ENCODE measurements at places on chromosomes 3 and 15.

- no peak for DNase-seq
These were observed 9.7 kb upstream of the TATDN2 start for GRCh38 chr3:10238345-10239183.

- no peak for DNase-seq
These were observed 56.8 kb upstream of the IMPG2 start for GRCh38 chr3:101377209-101377608.

DNA sequence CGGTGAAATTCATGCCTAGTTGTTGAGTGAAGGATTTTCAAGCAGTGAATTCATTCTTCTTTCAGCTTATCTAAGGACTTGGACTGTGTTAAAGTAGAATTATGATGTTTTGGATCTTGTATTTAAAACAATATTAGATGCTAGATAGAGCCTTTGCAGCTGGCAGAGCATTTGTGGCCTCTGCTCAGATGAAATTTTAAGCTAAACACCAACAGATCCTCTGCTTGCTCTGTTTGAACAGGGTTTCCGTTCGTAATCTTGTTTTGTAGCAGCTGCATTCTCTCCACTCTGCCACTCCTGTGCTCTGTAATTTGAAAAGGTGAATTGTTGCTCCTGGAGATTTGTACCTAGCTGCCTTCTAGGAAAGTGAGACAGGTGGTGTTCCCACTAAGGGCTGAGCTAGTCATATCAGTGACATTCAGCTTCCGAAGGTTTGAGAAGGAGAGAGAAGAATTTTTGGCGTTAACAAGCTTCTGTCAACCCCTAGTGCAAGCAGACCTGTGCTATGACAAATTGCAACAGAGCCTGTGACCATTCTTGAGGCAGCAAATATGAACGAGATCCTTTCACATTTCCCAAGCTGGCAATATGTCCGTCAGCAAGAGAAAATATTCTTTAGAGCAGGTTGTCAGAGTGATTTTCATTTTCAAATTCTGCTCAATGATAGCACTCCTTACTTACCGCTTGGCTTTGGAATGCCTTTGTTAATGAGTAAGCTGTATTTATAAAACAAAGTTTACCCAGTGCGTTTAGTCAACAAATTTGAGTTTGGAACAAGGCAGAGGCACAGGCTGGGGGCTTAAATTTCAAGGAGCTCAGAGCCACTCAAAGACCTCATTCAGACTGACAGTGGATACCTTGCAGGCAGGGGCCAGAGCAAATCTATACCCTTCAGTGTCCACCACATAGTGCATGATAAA is 5.3 kb downstream of the CHST2 start:
- DNase-seq: no peak

DNA sequence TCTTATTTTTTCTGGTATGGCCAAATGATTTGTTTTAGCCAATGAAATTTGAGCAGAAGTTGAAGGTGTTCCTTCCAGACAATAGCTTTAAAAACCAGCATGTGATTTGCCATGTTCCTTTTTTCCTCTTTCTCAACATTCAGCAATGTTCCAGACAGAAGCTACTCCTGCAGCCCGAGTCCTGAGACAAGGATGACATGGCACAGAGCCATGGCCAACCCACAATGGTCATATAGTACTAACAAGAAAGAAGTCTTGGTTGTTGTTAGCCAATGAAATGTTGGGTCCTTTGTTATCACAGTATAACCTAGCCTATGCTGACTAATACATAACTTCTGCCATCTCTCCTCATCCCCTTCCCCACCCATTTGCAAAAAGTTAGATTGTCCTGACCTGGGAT is 211.1 kb upstream of the STT3B start:
- no peak for DNase-seq

DNA sequence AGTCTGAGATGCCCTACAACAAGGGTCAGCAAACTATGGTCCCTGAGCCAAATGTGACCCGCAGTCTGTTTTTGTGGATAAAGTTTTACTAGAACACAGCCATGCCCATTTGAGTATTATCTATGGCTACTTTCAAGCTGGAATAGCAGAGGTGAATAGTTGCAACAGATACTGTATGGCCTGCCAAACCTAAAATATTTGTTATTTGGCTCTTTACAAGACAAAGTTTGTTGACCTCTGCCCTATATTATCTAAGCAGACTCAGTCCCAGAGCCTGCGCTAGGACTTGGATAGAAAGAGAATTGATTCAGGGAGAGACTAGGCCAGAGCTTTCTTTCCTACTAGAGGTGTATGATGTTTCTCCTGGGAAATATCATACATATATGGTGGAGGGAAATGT is 81.7 kb upstream of the NMNAT3 start:
- no peak for DNase-seq

DNA sequence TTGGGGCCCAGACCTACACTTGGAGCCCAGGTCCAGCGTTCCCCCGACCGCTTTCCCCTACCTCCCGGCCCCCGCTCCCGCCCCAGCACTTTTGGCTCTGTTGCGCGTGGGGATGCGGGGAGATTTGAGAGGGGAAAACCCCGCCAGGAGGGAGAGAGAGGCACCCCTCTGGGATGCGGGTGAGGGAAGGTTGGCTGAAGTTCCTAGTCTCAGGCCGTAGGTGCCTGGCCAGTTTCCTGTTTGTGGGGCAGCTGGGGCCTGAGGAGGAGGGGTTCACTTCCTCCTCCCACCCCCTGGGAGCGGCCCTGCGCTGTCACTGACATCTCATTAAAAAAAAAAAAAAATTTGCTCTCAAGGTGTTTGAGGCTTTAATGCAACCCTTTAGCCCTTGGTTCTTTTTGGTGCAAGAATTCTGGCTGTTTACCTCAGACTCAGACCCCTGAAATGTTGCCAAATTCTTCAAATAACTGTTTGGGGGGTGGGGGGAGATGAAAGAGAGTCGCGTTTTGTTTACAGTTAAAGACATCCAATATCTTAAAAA is 2.6 kb downstream of the FAM43A start:
- DNase-seq: peak; percentile 52

- DNase-seq: peak; percentile 27
These were observed 171.4 kb downstream of the NSUN3 start for GRCh38 chr3:94234177-94234788.

GRCh38 chr3:20154928-20155327 is 31.1 kb downstream of the SGO1 start:
- no peak for DNase-seq

DNA sequence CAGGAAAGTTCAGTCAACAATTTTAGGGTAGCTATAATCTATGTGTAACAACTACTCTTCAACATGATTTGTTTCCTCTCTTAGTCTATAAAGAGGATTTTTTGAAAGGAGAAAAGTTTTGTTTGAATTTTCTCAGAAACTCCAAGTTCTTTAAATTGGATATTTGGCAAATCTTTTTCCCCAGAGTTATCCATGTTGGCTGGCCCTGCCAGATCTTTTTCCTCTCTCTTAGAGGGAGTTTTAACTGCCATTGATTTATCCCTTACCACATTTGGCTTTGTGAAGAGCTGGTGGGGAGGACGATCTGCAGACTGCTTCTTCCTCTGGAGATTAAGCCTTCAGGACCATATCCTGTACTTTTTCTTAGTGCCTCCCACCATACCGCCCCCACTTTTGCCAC is 64.9 kb upstream of the ROPN1 start:
- no peak for DNase-seq

DNA sequence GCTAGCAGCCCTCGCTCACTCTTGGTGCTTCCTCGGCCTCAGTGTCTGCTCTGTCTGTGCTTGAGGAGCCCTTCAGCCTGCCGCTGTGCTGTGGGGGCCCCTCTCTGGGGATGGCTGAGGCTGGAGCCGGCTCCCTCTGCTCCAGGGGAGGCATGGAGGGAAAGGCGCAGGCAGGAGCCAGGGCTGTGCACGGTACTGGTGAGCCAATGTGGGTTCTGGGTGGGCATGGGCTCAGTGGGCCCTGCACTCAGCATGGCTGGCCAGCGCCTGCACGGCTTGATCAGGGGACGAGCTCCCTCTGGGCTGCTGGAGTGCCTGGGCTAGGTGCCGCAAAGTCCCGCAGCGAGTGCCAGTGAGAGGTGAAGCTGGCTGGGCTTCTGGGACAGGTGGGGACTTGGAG is 260.0 kb downstream of the SI start:
- no peak for DNase-seq

- DNase-seq: peak; percentile 26
These were observed 399.6 kb upstream of the TBL1XR1 start for GRCh38 chr3:177596816-177597271.

DNA sequence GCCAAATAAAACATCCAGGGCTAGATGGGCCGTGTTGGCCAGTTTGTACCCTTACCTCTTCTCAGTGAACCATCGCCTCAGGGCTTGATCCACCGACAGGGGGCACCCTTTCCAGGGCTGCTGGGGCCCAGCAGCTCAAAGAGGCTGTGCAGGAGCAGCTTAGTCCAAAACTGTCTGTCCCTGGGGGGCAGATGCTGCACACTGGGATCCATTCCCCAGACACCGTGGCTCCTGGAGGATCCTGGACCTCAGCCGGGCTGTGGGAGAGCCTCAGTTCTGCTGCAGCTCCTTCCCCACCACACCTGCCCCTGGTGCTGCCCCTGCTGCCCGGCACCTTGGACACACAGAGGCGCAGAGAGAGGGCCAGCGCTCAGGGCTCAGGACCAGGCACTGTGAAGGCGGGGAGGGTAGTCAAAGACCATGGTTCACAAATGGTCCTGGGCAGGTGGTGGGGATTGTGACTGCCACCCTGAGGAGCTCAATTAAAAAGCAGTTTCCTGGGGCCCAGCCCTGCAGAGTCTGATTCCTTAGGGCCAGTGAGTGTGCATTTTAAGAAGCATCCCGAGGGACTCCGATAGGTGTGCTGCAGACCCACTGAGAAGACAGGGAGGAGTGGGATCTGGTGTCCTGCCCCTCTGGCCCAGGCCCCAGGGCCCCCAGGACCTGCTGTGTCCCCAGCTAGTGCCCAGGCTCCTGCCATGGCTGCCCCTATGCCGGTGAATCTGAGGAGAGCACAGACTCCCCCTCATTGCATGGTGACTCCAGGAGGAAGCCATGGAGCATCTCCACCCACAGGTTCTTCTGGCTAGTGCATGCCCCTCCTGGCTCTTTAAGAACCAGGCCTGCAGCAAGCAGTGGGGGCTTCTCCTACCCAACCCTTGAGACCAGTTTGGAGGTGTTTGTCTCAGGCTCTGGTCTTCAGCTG is 86.5 kb upstream of the PRR20G start:
- peak; percentile 61 for DNase-seq

DNA sequence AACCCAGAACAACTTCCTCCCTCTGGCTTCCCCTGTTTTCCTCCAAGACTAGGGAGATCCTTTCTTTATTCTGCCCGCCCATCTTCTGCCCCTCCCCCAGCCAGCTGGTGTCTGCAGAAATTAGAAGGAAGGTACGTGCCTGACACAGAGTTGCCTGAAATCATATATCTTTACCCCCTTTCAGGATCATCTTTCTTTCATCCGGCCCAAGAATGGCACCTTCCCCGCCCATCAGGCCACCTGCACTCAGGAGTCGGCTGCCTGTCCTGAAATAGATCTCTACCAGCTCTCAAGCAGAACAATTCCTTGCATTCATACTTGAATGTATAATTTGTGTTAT is 133.7 kb downstream of the VGLL4 start:
- DNase-seq: no peak

- DNase-seq: peak; percentile 11
These were observed 47.9 kb downstream of the PIK3CB start for GRCh38 chr3:138786788-138787271.

DNA sequence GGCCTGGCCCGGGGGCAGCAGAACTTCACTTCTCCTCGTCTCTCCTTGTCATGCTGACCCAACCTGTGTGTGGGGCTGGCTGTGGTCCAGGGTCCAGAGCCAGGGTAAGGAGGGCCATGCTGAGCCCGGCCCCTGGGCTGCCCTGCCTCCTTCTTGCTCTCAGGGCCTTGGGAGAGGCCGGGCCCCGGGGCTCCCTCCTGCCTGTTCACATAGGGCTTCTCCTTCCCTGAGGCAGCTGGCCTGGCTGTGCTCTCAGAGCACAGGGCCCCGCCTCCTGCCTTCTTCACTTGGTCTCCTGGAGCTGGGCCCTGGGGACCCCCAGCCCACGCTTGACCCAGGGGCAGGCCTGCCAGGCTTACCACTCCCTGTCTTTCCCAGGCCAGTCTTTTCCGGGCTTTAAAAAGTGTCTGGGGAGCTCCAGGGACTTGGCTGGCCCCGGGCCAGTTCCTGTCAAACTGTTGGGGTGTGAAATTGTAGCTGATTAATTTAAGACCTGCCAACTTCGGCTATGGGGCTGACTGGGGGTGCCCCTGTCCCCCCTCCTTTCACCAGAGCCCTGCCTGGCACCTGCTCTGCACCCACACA is 11.8 kb downstream of the PLXNA1 start:
- DNase-seq: no peak

- DNase-seq: no peak
These were observed 14.1 kb downstream of the GPD1L start for GRCh38 chr3:32120471-32120870.

- no peak for DNase-seq
These were observed 160.7 kb upstream of the TNIK start for GRCh38 chr3:171620825-171621434.

All from RPMI8226 (cell line).